ENCODE measurements at places on chromosomes 5 and 9. TPM values are rescaled to one million over a fixed set of nuclear protein-coding genes. Genes with fewer than 3 reads are reported as not detected.

LCN15 gene
- 0.07 TPM for polyA plus RNA-seq

PCDHGC3 gene
- polyA plus RNA-seq, result 121 TPM

TYRP1 gene
- polyA plus RNA-seq, result 2.4 TPM

BSPRY gene
- polyA plus RNA-seq, result 11.8 TPM

BTNL3 gene
- 0.10 TPM for polyA plus RNA-seq

CAST gene
- 159 TPM for polyA plus RNA-seq

SPINK6 gene
- not detected for polyA plus RNA-seq

AIF1L gene
- polyA plus RNA-seq, result 384 TPM

PCDHB11 gene
- polyA plus RNA-seq, result 6.6 TPM

DNA sequence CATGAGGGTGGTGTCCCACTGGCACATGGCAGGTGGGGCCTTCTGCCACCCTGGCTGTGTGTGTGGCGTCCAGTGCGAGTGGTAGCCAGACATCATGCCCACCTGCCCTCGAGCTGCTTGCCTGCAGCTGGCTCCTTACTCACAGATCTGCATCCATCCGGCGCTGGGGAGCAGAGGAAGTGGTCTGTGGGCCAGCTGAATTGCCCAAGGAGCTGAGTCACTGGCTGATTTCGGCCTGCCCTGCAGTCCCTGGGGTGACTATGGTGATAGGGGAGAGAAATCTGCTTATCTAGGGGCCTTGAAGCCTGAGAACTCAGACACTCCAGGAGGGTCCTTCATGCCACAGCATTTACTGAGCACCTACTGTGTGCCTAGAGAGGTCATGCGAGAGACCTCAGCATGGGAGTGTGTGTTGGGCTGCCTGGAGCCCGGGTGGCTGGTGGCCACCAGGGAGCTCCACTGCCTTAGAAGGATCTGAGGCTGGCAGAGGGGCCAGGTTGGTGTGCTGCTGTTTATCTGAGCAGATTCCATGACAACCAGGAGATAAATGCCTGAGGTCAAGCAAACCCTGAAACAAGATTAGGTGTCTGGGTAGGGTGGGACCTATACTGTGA lies 57.1 kb downstream of the SLC22A5 start:
- no peak for DNase-seq

GRCh38 chr5:73032635-73033034 lies 76.8 kb downstream of the FCHO2 start:
- no peak for DNase-seq

DNA sequence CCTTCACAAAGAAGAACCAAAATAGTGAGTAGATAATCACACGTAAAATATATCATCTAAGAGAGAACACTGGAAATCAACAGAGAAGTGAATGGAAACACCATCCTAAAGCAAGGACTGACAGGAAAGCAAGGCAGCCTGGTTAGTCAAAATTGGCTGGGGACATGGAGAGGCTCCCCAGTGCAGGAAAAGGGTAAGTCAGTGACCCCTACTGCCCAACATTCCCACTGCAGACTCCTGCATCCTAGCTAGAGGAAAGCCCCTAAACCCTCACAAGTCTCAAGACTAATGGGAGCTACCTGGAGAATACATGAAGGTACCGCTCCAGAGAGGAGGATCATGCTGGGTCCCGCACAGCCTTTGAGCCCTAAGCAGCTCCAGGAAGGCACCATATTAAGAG lies 60.1 kb downstream of the ZDHHC21 start:
- DNase-seq, result no peak

GRCh38 chr5:173689737-173690360 lies 73.4 kb upstream of the BOD1 start:
- no peak for DNase-seq

DNA sequence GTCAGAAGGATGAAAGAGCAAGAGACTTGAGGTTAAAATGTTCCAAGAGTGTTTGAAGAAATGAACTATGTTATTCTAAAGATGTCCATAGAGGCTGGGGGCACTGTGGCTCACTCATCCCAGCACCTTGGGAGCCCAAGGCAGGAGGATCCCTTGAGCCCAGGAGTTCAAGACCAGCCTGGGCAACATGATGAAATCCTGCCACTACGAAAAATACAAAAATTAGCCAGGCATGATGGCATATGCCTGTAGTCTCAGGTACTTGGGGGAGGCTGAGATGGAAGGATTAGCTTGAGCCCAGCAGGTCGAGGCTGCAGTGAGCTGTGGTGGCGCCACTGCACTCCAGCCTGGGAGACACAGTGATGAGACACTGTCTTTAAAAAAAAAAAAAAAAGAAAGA lies 2.7 kb downstream of the AOPEP start:
- DNase-seq, result no peak

DNA sequence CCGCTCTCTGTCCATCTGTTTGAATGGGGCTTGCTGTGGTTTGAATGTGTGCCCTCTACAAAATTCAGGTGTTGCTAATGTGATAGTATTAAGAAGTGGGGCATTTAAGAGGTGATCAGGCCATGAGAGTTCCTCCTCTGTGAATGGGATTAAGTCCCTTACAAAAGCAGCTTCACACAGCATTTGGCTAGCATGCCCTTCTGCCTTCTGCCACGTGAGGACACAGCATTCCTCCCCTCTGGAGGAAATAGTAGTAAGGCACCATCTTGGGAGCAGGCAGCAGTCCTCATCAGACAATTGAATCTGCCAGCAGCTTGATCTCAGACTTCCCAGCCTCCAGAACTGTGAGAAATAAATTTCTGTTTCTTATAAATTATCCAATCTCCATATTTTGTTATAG lies 540.2 kb downstream of the CSNK1G3 start:
- DNase-seq, result no peak

DNA sequence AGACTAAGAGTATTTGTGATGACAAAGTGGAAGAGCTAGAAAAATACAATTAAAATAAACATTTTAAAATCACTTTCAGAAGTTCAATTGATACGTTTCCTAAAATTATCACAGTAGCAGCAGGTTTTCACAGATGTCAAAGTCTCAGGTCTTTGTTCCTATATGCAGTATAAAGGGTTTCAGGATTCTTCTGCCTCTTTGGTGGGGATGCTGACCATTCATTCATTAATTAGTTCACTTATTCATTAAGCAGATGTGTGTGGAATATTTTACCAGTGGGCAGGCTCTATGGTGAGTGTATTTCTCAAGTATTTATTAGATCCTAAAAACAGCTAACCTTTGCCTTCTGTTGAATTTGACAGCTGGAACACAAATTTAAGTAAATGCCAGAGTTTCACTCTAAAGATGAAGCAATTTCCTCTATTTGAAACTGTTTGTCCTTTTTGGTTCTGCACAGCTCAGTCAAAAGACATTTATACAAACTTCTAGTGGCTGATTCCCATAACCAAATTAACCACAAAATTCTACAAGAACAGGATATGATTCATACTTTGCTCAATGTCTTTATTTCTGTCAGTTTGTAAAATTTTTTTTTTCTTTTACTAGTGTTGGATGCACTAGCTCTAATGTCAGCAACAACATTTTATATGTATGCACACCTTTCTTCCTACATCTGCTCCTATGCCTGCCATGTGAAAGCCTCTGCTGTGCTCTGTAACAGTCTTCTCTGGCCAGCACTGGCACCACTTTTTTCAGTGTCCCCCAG lies 75.9 kb upstream of the PRR16 start:
- no peak for DNase-seq

- DNase-seq, result no peak
Measured at GRCh38 chr5:15500325-15501001, 483 bp downstream of the FBXL7 start.

GRCh38 chr9:109828254-109828653 lies 48.3 kb downstream of the PALM2AKAP2 start:
- no peak for DNase-seq

- DNase-seq, result no peak
Measured at GRCh38 chr5:38891563-38891962, 45.8 kb downstream of the OSMR start.

GRCh38 chr9:89808076-89808755 lies 203.4 kb downstream of the GADD45G start:
- no peak for DNase-seq

GRCh38 chr9:126613651-126614050 lies at the start of gene LMX1B:
Gene LMX1B (plus strand): TSS chr9:126613928. CDS start chr9:126614450, 522 bp downstream.
- no peak for DNase-seq

DNA sequence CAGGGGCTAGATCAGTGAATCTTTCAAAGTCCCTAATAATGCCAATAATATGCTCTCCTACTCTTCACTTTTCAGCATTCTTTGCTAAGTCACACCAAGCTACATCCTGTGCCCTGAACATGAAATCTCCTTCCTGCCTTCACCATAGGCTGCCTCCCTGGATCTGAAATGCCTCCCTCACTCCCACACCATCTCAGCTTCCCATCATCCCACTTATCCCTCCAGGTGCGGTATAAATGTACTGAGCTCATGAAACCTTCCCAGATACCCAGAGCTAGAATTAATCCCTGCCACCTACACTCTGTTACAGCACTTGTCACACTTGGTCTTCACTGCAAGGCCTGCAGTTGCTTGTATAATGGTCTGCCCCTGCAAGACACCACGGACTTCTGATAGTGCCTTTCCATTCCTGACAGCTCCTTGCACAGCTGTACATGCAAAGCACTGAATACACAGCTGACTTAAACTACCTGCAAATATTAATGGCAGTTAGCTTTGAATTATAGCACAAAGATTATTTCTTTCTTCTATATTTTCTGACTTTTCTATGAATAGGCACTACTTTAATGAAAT lies 250.4 kb downstream of the EBF1 start:
- no peak for DNase-seq

DNA sequence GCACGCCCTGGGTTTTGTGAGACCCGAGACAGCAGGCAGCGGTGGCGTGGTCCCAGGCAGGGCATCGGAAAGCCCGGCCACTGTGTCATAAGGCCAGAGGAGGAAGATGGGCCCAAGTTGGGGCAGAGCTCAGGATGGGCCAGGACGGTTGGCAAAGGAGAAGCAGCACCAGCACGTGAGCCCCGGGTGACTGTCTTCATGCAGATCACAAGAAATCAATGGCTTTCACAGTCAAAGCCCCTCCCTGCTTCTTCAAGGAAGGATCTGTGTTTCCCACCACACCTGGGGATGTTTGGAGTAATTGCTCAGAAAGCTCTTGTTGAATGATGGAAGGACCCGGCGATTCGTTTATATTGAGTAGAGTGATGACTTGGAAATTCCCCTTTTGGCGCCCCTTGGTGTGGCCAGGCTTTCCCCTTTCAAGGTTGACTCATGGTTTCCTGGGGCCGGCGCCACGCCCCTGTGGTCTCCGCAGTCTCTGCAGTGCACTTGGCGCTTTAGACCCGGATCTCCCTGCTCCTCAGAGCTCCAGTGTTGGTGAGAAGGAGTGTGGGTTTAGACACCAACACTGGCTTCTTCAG lies 52.1 kb downstream of the IL31RA start:
- no peak for DNase-seq

GRCh38 chr5:111582993-111583601 lies 70.8 kb upstream of the STARD4 start:
- no peak for DNase-seq

DNA sequence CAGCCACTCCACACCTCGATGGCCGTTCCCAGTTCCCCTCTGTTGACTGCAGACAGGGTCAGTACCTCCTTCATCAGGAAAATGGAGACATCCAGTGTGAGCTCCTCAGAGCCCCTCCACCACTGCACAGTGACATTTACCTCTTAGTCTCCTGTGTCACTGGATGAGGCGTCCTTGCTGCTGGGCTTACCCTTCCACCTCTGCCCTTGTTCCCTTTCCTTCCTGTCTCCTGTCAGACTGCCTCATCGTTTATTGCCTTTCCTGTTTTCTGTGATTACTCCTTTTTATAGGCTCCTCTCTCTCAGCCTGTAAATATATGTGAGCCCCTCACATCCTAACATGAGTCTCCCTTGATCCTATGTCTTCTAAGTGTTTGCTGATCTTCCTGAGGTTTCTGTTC lies 23.2 kb upstream of the SPTAN1 start:
- DNase-seq, result no peak

GRCh38 chr9:35905051-35905781 lies 786 bp upstream of the HRCT1 start:
- no peak for DNase-seq

DNA sequence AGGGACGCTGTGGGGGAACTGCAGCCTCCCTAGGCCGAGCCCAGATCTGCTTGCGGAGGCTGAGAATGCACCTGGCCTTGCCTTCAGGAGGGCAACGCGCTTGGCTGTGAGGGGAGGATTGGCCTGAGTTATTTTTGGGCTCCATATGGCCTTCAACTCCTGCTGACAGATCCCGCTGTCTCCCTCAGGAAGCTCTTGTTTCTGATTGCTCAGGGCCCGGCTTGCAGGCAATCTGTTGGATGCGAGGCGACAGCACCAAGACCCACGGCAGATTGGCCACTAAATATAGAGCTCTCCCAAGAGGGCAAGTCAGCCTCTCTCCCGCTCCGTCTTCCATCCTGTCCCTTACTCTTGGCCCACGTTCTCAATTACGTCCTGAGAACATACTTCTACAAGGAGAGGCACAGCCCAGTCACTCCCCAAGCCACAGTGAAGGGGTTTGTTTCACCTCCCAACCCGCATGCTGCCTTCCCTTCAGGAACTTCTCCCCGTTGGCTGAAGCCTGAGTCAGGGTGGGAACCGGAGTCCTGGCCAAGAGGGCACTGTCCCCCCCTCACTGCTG lies 53.6 kb downstream of the RASGEF1C start:
- DNase-seq, result no peak

- DNase-seq, result no peak
Measured at GRCh38 chr9:7542126-7542525, 257.5 kb downstream of the DMAC1 start.
